Activated T-cell treated with anti-CD3 and anti-CD28 coated beads, Interleukin-2, amount 50 U/mL, for 24 hours (primary cell): ENCODE measurements at places on chromosomes 4 and X.

DNA sequence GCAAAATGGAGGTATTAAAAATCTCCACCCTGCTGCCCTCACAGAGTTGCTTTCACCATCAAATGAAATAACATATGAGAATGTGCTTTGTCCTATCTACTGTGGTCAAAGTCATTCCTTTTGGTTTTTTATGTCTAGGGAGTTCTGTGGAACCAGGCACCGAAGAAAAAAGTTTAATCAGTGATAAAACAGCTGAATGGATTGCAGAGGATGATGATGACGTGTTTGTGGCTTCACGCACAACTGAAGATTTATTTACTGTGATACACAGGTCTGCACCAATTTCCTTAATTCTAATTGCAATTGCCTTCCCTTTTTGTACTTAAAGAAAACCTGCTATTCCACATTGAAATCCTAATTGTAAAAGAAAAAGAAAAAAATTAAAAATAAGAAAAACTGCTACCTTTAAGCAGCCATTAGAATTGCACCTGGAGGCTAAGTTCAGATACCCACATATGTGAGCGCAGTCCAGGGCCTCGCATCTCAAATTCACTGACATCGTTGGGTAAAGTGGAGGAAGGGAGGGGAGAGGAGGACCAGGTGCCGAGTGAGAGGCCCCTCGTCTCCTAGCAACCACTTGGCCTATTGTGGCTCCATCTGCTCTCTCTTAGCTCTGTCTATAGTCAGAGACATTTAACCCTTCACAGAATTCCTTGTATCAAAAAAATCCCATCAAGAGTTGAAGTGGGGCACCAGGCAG lies 10.5 kb upstream of the RTL5 start:
- no peak for DNase-seq

DNA sequence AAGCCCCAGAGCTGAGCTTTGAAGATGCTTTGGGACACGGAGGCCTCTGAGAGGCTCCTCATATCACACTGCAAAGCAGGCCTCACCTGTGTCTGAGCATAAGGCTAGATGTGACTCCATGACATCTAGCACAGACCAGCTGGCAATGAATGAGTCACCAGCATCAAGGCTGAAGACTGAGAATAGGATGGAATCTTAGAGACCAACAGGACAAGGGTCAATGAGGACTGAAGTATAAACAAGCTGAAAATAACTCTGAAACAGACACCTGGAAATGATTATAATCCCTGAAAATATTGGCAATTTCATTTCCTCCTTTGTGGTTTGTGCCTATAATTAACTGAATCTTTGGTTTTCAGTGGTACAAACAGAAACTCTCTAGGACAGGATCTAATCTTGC lies 87.1 kb upstream of the PRPS1 start:
- DNase-seq, result no peak

DNA sequence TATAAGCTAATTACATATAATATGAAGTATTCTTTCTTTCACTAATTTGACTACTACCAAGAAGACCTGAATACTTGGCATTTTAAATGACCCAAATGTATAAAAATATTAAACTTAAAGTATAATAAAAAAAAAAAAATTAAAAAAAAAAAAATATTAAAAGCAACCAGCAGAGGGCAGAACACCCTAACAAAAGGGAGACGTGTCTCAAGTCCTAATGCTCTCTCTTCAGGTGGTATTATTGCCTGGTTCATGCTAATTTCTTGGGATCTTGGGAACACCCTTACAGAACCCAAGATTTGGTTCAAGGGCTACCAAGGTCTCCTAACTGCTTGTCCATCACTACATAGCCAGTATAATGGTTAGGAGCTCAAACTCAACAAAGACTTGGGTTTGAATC lies 754.8 kb downstream of the RAB28 start:
- DNase-seq, result no peak

DNA sequence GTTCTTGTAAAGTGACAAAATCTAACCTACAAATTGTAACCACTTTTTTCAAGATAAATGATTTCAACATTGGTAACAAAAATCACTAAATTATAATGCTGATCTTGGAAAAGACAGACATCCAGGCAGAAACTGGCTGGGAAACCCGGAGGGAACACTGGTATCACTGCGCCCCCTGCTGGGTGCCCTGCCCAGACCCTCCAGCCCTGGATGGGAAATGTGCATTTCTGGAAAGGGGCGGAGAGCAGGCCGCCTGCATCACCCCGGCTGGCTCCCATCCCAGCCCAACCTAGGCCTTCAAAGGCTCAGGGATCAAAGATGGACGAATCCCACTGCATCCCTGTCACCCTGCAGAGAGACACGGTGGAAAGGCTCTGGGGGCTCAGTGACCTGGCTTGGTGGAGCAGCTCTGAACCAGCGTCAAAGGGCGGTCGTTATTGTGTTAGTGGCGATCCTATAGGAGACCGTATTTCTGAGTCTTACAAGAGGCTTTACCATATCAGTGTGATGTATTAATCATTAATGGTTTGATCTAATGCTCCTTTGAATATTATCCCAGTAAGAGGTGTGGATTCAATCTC lies 37.3 kb downstream of the ACOX3 start:
- peak; percentile 71 for DNase-seq

GRCh38 chr4:188032583-188032982 lies 37.0 kb downstream of the ZFP42 start:
- DNase-seq, result no peak

GRCh38 chrX:38898261-38898660 lies 97.0 kb downstream of the MID1IP1 start:
- DNase-seq, result no peak

GRCh38 chr4:911871-912490 lies 20.1 kb downstream of the GAK start:
- DNase-seq, result no peak

GRCh38 chr4:24244663-24245490 lies 339.5 kb downstream of the DHX15 start:
- no peak for DNase-seq

DNA sequence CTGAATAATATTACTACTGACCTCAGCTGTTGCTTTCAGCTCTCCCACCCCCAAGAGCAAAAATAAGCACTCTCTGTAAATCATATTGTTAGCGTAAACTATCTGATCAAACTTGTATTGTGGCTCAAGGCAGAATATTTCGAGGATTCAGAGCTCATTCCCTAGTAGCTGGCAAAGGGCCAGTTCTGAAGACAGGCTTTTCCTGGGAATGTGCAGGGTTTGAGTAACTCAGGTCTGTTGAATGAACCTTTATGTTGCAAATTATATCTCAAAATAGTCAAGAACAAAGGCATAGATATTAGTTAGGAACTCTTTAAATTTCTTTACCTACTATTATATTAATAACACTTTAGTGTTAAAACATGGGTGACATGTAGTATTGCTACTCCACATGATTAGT lies 454.9 kb downstream of the CCSER1 start:
- no peak for DNase-seq

DNA sequence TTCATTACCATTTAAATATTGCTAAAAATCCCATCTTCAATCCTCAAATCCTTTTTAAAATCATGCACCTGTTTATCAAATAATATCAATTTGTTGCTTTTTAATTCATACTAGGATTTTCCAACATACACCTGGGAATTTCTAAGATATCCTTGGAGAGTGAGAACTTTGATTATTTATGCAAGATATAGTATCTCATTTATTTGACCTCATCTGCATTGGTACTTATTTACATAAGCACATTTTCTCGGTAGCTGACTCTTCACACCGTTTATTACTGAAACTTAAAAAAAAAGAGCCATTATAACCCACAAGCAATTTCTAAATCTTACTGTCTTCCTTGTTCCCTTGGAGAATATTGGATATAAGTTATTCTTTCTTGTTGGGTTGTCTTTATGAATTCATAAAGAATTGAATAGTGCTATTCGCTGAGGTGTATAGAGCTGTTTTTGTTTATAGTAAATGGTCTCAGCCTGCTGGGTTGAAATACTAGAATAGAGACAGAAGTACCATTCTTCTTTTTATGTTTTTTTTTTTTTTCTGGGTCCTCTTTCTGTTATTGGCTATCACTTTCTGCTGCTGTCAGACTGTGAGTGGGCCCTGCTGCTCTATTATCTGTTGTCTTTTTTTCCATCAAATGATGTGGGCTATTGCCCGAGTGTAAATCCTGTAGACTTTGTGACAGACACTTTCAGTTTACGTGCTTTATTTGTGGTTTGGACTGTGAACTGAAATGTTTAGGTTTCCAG lies 2.9 kb downstream of the UGT8 start:
- no peak for DNase-seq

- no peak for DNase-seq
Observed at GRCh38 chrX:22950269-22951266, 49.2 kb upstream of the DDX53 start.

DNA sequence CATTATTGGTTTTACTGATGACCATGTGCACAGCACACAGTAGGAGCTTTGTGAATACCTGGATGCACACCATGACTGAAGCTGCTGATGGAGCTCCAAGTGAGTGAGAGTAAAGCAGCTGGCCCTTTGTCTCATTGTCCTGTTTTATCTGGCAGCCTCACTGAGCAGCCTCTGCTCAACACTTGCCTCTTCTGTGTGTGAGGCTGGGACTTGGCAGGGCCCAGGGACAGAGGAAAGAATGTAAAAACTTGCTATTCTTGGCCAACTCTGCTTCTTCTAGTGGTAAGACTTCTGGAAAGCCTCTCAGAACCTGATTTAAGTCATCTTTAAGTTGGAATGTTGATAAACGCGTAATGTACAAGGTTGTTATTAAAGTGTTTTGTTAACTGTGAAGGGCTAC lies 61.4 kb downstream of the BEX1 start:
- no peak for DNase-seq

DNA sequence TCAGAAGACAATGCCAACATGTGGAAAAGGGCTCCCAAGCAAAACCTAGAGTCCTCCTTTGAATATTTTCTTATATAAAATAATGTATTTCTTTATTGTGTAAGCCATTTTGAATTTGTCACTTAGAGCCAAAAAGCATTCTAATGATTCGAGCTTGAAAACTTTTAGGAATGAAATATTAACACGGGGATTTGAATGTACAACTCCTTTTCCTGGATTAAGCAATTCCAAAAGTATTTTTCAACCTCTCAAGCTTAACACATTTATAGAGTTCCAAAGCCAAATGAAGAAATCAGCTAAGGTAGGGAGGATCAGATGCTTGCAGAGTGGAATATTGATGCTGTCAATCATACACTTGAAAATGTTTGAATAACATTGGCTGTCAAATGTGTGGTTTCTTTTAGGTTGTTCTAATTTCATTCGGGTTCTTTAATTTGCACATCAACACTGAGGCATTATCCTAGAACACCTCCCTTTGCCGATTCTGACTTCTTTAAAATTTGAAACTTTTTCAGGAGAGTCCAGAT lies 67.2 kb upstream of the ETNPPL start:
- DNase-seq, result no peak

DNA sequence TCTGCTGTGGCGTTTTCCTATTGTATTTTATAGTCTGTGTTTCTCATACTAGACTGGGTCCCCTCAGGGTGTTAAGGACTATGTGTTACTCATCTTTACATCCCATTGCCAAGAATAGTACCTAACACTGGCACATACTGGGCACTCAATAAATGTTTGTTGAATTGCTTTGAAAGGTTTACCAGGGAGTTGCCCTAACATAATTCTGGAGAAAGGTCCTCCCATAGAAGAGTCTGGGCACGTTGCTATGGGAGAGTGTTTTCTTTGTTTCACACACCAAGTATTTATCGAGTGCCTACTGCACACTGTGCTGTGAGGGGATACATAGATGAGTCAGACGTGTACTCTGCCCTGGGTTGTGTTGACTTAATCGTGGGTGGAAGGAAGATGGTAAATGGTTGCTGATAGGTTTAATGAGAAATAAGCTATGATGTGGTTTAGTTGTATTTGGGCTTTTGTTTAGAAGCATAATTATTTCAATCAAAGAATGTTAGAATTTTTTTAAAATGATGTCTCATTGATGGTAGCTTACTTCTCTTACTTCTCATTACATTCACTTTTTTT lies 42.9 kb downstream of the AFF1 start:
- no peak for DNase-seq
